ENCODE measurements at places on chromosomes 13 and 19.

GRCh38 chr19:49409441-49410029, 13.7 kb downstream of the PTH2 start:
- no peak for DNase-seq

DNA sequence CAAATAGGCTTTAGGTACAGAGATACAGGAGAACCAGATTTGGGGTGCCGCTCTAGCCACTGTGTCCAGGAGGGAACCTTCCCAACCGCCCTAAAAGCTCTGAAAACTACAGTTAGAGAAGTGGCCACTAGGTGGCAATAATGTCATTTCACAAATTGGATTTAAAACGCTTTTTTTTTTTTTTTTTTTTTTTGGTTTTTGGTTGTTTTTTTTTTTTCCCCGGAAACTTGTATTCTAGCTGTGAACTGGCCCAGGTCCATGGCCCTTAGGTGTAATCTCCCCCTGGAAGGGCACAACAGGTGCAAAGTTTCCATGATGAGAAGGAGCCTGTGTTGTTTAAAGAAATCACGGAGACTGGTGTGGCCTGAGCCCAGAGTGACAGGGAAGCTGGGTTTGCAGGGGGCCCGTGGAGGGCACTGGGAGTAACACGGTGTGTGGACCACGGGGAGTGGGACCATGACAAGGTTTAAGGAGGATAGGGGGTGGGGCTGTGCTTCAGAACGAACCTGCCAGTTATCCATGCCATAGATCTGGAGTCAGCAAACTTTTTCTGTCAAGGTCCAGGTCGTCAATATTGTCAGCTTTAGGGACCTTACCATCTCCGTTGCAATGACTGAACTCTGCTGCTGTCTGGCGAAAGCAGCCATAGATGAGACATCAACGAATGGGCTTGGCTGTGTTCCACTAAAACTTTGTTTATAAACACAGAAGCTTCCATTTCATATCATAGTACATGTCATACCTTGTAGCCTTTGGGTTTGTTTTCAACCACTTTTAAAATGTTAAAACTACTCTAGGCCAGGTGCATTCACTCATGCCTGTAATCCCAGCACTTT, 10.1 kb downstream of the OR1I1 start:
- peak; percentile 56 for DNase-seq

- DNase-seq = no peak
These were observed 1334.1 kb downstream of the EFNB2 start for GRCh38 chr13:105201351-105201750.

DNA sequence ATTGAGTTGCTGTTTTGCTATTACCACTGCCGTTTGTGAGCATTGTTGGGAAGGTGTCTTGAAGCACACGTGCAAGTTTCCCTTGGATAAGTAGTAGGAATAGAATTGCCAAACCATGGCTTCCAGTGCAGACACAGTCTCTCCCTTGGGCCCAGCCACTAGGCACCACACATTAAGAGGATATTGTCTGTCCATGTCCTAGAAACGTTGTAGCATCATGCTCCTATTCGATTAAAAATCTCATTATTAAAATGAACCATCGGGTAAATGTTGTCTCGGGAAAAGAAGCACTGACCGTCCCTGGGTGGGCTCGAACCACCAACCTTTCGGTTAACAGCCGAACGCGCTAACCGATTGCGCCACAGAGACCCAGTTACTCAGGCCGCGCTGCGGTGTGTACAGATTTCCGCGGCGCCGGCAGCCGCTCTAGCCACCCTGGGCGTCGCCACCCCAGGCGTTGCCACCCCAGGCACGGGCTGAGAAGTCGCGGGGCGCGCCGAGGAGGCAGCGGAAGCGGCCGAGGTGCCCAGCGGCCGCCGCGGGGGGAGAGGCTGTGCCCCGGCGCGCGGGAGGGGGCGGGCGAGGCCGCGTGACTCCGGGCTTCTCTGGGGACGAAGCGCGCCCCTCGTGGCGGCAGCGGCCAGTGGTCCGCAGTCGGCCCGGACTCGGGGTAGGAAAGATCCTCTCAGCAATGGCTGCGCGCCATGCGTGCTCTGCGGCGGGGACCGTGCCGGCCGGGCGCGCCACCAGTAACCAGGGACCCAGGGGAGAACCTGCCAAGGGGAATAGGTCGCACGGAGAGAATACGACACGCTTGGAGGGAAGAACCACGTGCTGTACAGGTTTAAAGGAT, 56.2 kb downstream of the USPL1 start:
- peak; percentile 93 for DNase-seq

DNA sequence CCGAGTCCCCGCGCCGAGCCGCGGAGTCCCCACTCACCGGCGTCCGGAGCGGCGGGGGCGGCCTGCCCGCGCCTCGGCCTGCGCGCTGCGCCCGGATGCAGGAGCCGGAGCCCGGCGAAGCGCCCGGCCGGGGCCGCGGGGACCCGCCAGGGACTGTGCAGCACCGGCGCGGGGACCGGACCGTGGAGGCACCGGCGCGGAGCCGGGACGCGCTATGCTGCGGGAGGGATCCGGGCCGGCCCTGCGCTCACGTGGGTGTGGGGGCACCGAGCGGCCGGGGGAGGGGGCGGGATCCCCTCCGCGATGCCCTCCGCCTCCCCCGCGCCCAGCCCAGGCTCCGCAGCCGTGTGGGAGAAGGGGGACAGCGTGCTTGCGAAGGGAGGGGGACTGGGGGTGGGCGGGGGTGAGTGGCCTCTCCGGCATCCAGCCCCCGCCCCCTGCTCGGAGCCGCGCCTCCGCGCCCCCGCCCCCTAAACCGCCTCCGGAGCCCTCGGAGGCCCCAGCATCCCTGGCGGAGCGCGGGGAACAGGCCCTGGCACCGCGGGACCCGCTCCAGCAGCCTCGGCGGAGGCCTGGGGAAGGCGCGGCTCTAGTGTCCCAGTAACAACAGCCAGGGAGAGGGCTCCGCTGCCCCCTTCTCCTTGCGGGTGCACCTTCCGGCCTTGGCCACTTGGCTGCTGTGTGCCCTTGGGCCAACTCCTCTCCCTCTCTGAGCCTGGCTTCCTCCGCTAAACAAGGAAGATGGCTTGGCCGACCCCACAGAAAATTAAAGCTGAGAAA, at the start of gene SLC1A6:
Gene SLC1A6, minus strand, starts transcription at position 389 of the 780 bp plus-strand sequence. CDS start 6,954 bp downstream, outside the sequence.
- DNase-seq = no peak

DNA sequence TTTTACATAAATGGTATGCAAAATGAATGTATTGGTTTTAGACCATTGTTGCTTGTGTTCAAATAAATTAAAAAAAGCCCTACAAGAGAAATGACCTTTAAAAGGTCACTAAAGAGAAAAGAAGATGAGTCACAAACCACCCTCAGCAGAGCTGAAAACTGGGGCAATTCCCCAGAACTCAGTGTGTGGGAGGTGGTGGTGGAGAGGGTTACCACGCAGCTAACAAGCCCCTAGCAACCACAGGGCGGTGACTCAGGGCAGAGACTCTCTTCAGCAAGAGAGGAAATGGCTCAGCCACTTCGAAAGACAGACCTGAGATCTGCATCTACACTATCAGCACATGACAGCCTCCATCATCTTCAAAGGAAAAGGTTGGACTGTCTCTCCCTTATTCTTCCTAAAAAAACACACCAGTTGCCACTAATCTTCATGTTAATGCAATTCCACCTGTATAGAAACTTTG, 29.4 kb upstream of the NDFIP2 start:
- no peak for DNase-seq

DNA sequence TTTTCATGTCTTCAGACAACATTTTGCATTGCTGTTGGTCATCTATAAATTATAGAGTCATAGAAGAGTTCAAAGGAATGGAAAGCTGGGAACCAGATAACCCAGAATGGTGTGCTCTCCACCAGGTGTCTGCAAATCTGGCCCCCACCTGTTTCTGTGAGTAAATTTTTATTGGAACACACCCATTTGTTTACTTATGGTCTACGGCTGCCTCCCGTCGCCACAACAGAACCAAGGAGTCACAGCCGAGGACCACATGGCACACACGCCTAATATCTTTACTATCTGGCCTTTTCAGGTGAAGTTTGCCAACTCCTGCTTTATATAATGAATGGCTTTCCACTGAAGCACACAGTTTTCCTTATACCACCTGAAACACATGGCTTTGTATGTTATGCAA, 58.2 kb downstream of the EFNB2 start:
- DNase-seq = no peak

DNA sequence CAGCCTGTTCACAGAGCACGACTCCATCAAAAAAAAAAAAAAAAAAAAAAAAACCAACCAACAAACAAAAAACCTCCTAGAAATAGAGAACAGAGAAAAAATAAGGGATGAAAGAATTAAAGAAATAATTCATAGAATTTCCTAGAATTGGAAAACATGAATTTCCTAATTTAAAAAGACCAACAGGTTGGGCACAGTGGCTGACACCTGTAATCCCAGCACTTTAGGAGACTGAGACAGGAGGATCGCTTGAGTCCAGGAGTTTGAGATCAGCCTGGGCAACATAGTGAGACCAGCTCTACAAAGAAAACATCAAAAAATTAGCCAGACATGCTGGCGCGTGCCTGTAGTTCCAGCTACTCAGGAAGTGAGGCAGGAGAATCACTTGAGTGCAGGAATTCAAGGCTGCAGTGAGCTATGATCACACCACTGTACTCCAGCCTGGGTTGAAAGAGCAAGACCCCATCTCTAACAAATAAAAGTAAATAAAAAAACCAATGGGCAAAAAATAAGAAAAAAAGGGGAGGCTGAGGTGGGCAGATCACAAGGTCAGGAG, 6.5 kb downstream of the SPART start:
- DNase-seq = no peak

DNA sequence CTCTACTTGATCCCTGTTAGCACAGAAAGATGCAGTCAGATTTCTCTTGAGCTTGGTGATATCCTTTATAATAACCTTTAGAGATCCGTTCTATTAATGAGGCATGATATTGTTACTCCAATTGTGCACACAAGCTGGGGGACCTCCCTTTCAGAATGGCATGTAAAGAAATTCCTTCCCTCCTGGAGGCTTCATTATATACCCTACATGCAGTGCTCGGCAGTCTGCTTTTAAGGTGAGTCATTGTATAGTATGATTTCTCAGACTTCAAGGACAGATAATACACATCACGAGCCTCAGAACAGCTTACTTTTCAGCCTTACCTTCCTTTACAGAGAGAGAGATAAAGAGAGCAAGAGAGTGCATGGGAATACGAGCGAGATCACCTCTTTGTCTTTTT, 261.3 kb downstream of the ATP8A2 start:
- no peak for DNase-seq

DNA sequence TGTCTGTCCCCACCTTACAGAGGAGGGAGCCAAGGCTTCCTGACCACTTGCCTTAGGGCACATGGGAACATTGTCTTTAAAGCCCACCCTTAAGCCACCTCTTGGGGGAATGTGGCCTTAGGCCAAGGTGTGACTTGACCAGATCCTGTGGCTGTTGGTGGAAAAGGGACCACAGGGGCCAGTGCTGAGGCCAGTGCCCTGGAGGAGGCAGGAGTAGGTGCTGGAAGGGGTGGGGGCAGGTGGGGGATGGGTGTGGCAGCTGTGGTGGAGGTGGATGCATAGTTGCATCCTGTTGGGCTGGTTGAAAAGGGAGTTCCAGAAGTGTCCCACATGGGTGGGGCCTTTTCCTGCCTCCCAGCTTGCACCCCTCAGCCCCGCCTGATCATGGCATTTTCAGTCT, 44.8 kb downstream of the DNM2 start:
- no peak for DNase-seq

DNA sequence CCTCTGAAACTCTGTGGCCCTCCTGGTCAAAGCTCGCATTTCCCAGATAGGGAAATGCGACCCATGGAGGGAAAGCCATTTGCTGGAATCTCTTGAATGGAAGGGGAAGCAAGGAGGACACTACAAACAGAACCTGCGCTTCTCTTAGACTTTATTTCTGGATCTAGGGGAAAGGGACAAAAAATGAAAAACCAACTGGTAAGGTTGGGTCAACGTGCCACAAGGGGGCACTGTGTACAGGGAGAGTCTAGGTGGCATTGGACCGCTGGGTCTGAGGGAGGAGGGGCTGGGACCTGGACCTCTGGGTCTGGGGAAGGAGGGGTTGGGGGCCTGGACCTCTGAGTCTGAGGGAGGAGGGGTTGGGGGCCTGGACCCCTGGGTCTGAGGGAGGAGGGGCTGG, 5.0 kb downstream of the KLK4 start:
- no peak for DNase-seq

DNA sequence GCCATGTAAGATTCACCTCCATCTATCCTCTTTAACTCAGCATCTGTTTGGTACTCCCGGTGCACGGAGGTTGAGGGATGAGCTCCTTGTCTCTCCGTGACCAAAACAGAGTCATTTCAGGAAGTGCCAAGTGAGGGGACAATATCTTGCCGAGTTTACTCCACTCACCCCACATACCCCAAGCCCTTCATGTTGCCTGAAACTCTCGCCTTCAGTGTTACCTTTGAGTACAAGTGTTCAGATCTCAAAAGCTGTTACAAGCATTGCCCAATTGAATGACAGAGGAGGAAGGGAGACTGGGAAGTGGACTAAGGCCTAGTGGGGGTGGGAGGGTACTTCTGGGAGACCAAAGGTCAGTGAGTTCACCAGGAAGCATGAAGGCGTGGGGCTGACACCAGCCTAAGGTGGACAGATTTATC, 6.0 kb upstream of the SIGLEC12 start:
- DNase-seq = no peak

DNA sequence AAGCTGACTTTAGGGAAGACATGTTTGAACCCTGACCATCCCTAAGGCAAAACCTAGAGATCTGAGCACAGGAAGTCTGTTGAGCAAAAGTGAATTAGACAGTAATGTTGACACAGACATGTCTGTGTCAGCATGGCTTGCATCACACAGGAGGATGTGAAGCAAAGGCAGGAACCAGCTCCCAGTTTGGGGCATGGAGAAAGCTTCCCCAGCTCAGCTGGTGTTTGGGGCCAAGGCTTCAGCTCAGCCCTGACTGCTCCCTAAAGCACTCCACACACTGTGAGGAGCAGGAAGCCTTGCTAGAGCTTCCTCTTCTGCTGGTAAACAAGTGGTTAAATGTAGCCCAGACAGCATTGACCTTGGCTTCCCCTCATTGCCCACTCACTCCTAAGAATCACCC, 153.8 kb upstream of the UBL3 start:
- DNase-seq = no peak

- no peak for DNase-seq
These were observed 84.4 kb upstream of the KCTD15 start for GRCh38 chr19:33712268-33712667.

DNA sequence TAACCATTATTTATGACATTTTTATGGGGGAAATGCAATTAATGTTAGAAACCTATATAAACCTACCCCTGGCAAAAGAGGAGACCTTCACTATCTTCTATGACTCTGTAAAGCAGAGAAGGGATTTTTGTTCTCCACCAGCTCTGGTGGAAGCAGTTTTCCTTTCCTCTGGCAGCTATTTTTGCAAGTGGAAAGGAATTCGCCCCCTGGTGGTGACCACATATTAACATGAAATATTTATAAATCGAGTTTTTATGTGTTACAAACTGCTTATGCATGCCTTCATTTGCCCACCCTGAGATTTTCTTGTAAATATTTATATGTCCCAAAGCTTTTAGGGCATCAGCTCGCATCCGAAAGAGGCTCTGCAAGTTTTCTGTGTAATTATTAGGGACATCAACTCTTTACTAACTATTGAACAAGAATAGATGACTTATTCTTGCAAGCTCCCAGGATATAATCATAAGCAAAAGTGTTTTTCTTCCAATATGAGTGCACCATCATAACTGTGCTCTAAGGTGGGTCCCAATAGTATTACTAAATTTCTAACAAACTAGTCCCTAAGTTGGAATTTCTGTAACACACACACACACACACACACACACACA, 62.4 kb downstream of the SERTM1 start:
- peak; percentile 24 for DNase-seq
